ENCODE measurements at places on chromosomes 13 and 19.

GRCh38 chr19:57934820-57935665 is at the start of gene ZNF418:
Gene ZNF418, minus strand, starts transcription at chr19:57935402. Its CDS starts 1,580 bp downstream, at chr19:57933822.
- ATAC-seq, result peak; percentile 84

- ATAC-seq, result no peak
Observed at GRCh38 chr13:93416736-93417355, 190.2 kb downstream of the GPC6 start.

GRCh38 chr13:88752041-88752440 is 1080.9 kb downstream of the SLITRK5 start:
- no peak for ATAC-seq

DNA sequence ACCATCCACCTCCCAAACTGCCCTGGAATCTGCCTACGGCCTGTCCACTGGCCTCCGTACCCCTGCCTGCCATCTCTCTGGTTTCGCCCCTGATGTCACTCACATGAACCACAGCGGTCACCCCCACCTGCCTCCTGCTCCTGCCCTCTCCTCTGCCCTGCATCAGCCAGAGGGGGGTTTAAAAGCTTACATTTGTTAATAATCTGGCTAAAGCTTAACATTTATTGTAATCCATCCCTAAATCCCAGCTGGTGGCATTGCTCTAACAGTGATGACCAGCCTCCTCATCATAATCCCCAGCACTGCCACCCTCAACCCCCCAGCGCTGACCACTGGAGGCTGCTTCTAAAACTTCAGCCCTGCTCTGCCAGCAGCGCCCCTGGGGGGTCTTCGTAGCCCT is 38.9 kb downstream of the DNM2 start:
- ATAC-seq, result no peak
